ENCODE measurements at places on chromosomes 7 and 10. TPM values are rescaled to one million over a fixed set of nuclear protein-coding genes. Genes with fewer than 3 reads are reported as not detected.

GRCh38 chr10:11245095-11245479 lies 227.4 kb downstream of the CELF2 start:
- DNase-seq, result no peak
- peaks cover 76% of the 10 kb centered on the region for H3K4me1 ChIP-seq
- H3K27me3 ChIP-seq, result no peaks in the 10 kb centered on the region
- H3K27ac ChIP-seq, result peak overlapping the region; percentile 97
- H3K36me3 ChIP-seq, result peaks cover 12% of the 10 kb centered on the region

DNA sequence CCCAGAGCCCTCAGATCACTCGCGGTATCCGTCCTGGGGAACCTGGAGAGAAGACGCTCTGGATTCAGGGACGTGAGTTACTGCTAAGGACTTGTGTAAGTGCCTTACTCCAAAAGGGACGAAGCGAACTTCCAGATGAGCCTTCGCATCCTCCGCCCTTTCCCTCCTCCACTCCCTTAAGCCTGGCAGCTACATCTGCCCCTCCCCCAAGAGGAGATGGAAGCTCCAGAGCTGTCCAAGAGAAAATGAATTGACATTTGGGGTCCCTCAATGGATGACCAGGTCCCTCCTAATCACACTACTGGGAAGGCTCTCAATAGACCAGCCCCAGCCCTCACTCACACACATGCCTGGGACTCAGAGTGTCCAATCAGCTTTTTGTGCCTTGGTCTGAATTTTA lies 31.3 kb upstream of the GDF10 start:
- no peak overlapping the region for H3K27ac ChIP-seq
- DNase-seq, result no peak
- H3K4me1 ChIP-seq, result no peaks in the 10 kb centered on the region
- no peaks in the 10 kb centered on the region for H3K27me3 ChIP-seq
- H3K36me3 ChIP-seq, result no peaks in the 10 kb centered on the region
- H3K4me3 ChIP-seq, result no peak overlapping the region

GRCh38 chr10:3805201-3805790 lies 20.3 kb upstream of the KLF6 start:
- DNase-seq, result peak; percentile 71
- peaks cover 44% of the 10 kb centered on the region for H3K4me1 ChIP-seq
- H3K4me3 ChIP-seq, result peak overlapping the region; percentile 29
- H3K27ac ChIP-seq, result peak overlapping the region; percentile 85
- H3K27me3 ChIP-seq, result no peaks in the 10 kb centered on the region

- H3K4me1 ChIP-seq, result no peaks in the 10 kb centered on the region
- DNase-seq, result no peak
- H3K4me3 ChIP-seq, result no peak overlapping the region
- no peaks in the 10 kb centered on the region for H3K27me3 ChIP-seq
- no peaks in the 10 kb centered on the region for H3K36me3 ChIP-seq
- H3K27ac ChIP-seq, result no peak overlapping the region
These were observed 9.1 kb downstream of the PRPS1L1 start for GRCh38 chr7:18018296-18019215.

DNA sequence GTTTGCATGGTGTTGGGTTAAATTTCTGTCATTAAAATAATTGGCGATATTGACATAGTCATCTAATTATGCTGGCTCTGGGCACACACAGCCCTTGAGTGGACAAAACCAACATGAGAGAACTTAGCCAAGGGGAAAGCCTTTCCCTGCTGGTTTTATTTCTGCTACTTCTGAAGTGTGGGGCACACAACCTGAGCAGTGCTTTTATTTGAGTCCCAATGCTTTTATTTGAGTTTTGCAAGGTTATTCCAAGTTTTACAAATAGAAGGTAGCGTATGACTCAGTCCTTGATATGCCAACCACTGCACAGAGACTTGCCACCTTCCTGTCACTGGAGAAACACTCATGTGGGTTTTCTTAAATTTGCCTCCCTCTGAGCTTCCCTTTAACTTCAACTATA lies 145.7 kb downstream of the EGFR start:
- H3K4me3 ChIP-seq, result no peak overlapping the region
- H3K36me3 ChIP-seq, result no peaks in the 10 kb centered on the region
- H3K4me1 ChIP-seq, result no peaks in the 10 kb centered on the region
- no peak for DNase-seq
- no peak overlapping the region for H3K27ac ChIP-seq

The TFR2 gene
- 2.6 TPM for polyA plus RNA-seq

The MARVELD1 gene
- 3.9 TPM for polyA plus RNA-seq

The DNAAF5 gene
- 6.9 TPM for polyA plus RNA-seq

The GRID2IP gene
- not detected for polyA plus RNA-seq

Data from GM12878 (cell line).